Upper lobe of left lung (tissue), 6 donors: ENCODE measurements at places on chromosomes 7 and 10. TPM values are rescaled to one million over a fixed set of nuclear protein-coding genes. Genes with fewer than 3 reads are reported as not detected.

DNA sequence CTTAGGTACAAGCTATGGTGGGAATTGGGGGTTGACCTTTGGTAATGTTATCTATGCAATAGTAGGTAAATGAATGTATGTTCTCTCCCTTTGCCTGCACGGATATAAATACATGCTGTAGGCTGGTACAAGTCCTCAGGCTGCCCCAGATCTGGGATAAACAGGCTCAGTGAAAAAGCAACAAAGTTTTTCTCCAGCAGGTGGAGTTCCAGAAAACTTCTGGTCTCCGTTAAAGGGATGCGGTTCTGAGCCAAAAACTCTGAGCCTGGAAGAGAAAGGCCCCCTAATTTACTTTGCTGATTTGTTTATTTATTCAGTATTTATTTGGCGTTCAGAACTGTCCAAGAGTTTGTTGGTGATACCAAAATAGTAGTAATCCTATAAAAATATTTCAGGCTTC, 204.7 kb downstream of the ADRA2A start:
- no peak for DNase-seq

DNA sequence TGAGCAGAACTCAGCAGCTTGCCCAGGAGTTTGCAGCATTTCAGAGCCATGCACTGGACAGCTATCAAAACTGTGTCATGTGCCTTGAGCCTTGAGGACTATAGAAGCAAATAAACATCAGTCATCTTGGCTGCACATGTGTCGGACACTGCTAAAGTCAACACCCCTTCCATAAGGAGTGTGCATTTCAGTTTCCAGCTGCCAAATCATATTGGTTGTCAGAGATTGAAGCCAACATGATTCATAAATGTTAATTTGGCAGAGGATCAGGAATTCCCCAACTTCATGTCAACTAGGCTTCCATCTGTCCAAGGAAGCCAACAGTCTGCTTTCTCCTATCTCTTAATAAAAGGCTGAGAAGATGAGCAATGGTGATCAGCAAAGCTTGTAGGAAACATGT, 32.8 kb downstream of the SLC16A12 start:
- no peak for DNase-seq

DNA sequence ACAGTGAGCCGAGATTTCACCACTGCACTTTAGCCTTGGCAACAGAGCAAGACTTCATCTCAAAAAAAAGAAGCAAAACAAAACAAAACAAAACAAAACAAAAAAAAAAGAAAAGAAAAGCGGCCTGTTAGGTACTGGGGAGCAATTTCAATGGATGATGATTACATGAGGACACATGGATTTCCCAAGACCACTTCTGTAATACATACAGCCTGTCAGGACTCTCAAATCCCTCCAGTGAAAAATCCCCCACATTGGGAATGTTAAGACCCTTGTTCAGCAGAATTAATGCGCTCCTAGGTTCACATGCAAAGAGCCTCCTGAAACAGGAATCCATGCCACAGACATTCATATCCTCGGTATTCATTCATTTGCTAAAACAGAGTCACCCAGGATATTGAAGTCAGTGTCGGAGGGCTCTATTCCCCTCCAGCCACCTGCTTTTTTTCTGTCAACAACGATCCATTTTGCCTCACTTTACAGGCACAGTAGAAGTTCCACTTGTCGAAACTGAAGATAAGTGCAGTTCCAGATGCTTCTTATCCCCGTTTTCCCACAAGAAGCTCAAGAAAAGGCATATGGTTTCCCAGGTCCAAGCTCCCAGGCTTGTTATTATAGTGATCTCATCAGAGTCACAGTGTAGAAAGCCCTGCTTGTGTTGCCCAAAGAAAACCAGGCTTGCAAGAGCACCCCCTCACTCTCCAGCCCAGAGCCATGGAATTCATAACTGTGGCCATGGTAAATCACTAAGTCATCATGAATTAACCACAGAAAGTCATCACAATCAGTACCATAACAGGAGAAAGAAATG, 20.2 kb downstream of the SLC16A12 start:
- DNase-seq, result no peak

PNLIPRP1 gene
- total RNA-seq, result not detected

CYP2C18 gene
- total RNA-seq, result 0.76 TPM

CLCN1 gene
- not detected for total RNA-seq

PIP gene
- 23.0 TPM for total RNA-seq
